ENCODE measurements at places on chromosomes 2 and 18.

- no peak for DNase-seq
These were observed 80.4 kb downstream of the EPB41L3 start for GRCh38 chr18:5463390-5463789.

- no peak for DNase-seq
These were observed 303.5 kb downstream of the HRH4 start for GRCh38 chr18:24763765-24764513.

DNA sequence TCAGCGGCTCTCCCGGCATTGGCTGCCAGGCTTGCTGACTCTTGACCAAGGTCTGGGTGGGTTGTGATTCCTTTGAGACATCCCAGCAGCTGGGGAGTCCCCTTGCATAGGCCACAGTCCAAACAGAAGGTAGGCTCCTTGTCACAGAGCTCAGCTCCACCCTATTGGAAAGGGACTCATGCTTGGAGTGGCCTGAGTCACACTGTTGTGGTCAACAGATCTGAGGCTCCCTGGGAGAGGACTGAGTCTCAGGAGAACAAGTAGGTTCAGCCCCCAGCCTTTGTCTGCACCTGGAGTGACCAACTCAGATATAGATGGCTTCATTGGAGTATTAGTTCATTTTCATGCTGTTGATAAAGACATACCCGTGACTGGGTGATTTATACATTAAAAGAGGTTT is 32.1 kb upstream of the SH3BP4 start:
- no peak for DNase-seq

- no peak for DNase-seq
These were observed 621.7 kb upstream of the ACVR2A start for GRCh38 chr2:147223119-147223518.

DNA sequence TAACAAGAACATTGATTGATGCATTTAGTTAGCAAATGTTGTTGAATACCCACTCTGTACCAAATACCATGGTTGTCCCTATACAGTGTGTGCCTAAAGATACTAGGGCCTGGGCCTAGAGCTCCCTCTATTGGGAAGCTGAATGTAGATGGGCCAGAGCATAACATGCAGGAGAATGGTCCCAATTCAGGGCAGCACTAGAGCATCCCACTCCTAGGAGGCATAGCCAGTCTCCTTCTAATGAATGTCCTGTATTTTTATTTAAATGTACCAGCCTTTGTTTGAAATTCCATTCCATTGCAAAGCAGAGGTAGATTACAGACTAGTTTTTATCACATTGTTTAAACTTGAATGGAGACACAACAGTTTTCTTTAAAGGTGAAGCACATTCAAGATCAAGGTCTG is 90.6 kb downstream of the FEZ2 start:
- peak; percentile 22 for DNase-seq

DNA sequence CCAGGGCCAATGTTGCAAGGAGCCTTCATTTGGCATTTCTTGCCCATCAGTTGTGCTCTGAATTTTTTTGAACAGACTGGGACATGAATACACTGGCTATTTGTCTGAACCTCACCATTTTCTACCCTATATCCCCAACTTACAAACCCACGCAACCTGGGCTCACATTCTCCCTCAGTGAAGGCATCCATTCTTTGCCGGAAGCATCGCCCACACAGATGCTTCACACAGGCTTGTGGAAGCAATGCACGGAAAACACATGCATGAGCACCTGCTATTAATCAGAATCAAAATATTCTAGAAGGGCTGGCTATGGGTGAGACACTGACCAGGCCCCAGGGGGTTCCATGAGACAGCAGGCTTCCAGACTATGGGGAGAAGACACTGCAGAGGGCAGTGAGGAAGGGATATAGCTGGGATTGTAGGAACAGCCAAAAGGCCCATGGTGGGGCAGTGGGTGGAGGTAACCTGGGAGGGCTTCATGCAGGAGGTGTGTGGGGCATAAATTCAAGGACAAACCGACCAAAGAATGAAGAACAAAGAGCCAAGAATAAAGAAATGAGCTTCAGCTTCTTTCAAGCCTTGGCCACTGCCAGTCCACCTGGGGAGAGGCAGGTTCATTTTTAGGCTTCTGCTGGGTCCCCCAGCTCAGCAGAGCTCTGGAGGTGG is 261.5 kb downstream of the CELF4 start:
- DNase-seq, result no peak

DNA sequence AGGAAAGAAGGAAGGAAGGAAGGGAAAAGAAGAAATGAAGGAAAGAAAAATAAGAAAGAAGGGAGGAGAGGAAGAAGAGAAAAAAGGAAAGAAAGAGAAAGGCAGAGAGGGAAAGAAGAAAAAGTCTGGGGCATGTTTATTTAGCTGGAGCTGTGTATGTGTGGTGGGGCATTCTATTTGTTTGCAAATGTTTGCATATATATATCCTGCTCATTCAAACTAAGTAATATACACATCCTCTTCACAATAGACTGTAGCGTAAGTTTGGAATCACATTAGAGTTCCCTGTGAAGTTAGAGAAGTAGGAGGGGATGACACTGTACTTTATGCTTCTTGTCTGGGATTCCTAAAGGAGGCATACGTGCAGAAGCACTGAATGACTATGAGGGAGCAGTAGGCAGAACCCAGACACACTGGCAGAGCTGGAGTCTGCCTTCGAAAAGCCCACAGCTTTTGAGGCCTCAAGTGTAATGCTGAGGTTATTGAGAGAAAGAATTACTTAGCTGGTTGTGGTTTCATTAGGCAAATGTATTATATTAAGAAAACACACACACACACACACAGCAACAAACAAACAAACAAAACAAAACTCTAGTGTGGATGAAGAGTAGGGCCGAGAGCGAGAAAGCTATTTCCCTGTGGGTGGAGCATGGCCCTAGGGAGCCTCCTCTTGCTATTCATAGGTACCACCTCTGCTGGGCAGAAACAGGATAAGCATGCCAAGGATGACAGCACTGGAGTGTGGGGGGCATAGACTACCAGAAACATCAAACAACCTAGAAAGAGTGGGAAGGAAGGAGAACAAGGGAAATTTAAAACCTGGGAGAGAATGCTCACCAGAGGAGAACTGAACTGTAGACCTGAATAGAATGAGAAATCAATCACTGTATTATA is 905.1 kb upstream of the NXPH2 start:
- DNase-seq, result no peak

DNA sequence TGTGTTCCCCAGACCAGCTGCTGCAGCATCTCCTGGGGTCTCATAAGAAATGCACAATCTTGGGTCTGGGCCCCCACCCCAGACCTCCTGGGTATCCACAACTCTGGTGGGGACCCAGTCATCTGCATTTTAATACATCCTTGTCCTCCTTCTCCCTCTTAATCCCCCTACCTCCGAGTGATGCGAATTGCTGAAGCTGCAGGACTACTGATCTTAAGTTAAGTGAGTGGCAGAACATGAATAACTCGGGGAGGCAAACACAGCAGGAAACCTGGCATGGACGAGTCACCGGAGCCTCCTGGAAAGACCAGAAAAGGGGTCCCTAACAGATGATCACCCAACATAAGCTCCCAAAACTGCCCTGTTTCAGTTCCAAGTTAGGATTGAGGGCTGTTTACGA is 283.2 kb upstream of the MGAT5 start:
- no peak for DNase-seq

- no peak for DNase-seq
These were observed 249.7 kb upstream of the NCKAP5 start for GRCh38 chr2:133817680-133818566.

DNA sequence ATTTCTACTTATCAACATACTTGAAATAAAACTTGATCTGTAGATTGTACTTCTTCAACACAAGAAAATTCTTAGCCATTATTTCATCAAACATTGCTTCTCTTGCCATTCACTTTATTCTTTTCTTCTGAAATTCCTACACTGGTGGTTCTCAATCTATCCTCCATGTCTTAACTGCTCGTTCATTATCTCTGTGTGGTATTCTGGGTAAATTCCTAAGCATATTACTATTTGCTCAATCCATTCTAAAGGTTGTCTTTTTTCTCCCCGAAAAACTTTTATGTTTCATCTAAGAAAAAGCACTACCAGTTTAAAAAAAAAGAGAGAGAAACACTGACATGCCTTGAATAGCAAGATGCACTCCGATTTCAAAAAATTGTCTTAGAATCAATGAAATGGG is 18.0 kb downstream of the SP3 start:
- DNase-seq, result no peak

- DNase-seq, result no peak
These were observed 194.5 kb upstream of the SIX3 start for GRCh38 chr2:44746856-44747615.

GRCh38 chr18:32884543-32884942 is 111.7 kb upstream of the KLHL14 start:
- DNase-seq, result no peak
